Amniotic stem cell (primary cell): ENCODE measurements at places on chromosomes 1 and 21.
A peak's percentile ranks its signal among the peaks of the same experiment; 100 is the strongest.

DNA sequence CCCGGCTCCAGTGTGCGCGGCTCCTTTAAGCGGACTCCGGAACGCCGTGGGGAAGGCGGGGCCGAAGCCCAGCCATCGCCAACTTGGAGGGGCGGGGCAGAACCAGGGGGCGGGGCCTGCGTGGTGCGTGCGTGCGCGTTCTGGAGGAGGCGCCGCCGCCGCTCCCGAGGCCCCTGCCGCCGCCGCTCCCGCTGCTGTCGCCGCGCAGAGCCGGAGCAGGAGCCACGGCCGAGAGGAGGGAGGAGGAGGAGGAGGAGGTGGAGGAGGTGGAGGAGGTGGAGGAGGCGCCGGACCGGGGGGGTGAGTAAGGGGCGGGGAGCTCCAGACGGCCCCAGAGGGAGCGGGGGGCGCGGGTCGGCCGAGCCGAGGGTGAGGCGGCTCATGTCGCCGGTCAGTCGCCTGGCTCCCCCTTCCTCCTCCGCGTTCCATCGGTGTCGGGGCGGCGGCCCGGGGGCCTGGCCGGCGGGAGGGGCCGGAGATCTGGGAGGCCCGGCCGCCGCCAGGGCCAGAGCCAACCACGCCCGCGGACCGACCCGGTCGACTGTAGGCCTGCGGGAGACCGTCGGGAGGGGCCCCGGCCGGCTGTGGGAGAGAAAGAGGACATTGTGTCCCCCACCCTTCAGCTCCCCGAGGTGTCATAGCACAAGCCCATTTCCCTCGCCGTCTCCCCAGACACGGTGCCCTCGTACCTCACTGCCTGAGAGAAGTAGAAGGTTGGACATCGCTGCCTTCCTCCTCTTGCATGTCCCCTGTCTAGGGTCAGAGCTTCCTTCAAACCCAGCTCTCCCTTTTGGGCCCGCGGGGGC is at the start of gene RAP1A:
Gene RAP1A (plus strand): TSS at position 155 of the 806 bp plus-strand sequence. CDS start 71,572 bp downstream, outside the sequence.
- DNase-seq = peak; percentile 87

DNA sequence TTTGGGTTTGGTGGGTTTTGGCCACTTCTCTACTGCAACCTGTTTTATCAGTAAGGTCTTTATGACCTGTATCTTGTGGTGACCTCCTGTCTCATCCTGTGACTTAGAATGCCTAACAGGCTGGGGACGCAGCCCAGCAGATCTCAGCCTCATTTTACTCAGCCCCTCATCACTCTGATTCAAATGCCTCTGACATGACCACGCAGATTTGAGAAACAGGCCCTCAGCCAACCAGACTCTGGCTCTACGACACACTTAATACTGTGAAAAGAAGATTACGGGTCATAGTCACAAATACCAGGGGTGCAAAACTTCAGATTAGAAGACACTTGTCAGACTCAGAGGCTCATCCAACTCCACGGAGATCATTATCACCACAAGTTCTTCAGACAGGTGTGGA is 28.3 kb upstream of the KIF26B start:
- no peak for DNase-seq

GRCh38 chr1:39585933-39586332 is 9.3 kb upstream of the PABPC4 start:
- DNase-seq = no peak

GRCh38 chr21:42309753-42310213 is 5.4 kb downstream of the TFF3 start:
- no peak for DNase-seq

DNA sequence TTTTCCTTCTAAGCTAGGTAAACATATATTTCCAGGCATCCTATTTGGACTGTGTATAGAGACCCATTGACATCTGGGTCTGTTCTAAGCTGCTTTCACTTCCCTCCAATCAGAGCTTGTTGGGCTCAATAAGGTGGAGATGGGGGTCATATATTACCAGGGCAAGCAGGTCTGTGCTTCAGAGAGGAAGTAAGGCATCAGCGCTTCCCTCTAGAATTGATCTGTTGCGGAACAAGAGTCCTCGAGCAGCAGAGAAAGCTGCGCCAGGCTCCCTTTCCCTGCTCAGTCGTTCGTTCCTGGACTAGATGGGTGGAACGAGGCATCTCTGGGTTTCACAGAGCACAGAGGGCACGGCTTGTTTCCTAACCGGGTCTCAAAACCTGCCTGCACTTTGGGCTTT is 63.5 kb downstream of the DISC1 start:
- DNase-seq = no peak

- no peak for DNase-seq
Measured at GRCh38 chr1:183331091-183331742, 87.0 kb downstream of the NMNAT2 start.

DNA sequence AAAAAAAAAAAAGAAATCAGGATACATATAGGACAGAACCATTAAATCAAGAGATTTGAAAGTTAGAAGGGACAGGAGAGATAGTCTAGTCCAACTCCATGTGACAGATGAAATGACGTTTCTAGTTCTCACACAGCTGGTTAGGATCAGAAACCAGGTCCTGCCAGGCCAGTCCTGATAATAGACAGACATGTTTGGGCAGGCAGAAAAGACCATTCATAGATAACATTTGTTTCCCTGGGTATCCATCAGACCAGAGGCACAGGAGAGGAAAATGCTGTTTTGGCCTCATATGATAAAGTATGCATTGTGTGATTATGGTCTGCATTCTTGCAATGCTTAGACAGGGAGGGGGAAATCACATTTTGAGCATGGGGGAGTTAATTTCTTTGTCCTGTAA is 29.3 kb downstream of the ZBTB8B start:
- no peak for DNase-seq

GRCh38 chr1:38577937-38578270 is 281.7 kb downstream of the RRAGC start:
- no peak for DNase-seq

- DNase-seq = no peak
Measured at GRCh38 chr21:15437883-15438282, 291.9 kb upstream of the USP25 start.

DNA sequence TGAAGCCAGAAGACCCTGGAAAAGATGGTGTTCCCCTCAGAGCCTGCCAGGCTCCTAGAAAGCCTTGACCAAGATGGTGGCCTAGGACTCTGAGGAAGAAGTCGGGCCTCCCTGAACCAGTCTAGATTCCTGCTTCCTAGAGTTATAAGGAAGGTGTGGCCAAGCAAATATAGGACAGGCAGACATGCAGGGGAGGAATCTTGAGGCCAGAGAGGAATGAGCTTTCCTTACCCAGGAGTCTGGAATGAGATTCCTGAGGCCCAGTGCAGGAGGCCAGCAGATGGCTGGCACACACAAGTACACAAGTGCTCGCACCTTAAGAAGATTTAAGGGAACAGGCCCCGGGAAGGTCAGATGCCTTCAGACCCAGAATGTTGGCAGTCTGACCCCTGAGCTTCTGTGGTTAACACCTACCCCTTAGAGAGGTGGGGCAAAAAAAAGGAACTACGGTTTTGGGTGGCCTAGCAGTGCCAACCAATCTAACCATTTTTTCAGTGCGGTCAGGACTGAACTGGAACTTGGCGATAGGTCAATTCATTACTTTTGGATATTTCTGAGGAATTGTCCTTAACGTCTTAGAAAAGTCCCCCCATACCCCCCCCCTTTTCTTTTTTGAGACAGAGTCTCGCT is 73.3 kb downstream of the MDM4 start:
- DNase-seq = no peak

- no peak for DNase-seq
Measured at GRCh38 chr1:195195423-195196057, 1412.7 kb downstream of the KCNT2 start.

GRCh38 chr1:73859227-73859626 is 338.7 kb downstream of the LRRIQ3 start:
- DNase-seq = no peak

DNA sequence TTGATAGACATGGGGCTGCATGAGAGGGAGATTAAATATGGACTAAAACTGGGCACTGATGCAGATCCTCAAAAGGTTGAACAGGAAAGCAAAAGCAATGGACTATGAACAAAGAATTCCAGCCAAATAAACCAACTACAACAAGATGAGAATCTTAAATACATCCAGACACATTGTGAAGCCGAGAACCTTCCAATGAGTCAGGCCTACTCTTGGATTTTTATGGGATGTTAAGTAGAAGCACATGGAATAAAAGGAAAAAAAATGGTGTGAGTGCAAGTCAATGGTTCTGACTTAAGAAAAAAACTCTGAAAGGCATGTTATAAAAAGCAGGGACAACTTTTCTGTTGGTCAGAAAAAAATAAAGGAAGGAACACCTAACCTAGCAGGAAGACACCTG is 227.2 kb downstream of the DPYD start:
- no peak for DNase-seq

- DNase-seq = peak; percentile 13
Measured at GRCh38 chr21:39681845-39682244, 63.1 kb upstream of the IGSF5 start.

DNA sequence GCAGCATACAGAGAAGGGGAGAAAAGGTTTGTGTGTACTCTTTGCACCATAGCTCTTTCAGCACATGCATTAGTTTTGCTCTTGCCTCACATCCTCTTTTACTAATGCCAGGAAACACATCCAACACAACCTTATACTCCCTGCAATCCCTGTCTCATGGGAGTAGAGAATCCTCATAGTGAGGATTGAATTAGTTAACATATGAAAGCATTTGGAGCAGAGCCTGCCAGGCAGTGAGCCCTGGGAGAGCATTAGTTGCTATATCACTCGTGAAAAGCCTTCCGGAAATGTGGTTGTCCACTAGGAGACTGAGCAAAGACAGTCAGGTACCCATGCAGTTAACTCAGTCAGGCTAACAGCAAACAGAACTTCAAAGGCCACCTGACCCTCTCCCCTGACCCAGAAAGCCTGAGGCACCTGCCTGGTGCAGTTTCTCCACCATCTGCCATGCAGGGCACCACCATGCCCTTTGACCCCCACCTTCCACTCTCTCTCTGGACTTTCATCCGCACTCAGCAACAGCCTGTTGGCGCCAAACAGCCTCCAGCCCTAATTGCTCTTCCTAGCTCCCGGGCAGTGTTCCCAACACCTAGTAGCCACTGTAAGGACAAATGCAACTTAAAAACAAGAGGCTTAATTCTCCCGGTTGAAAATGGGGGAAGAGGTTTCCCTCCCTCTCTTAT is 14.9 kb upstream of the AGT start:
- no peak for DNase-seq

DNA sequence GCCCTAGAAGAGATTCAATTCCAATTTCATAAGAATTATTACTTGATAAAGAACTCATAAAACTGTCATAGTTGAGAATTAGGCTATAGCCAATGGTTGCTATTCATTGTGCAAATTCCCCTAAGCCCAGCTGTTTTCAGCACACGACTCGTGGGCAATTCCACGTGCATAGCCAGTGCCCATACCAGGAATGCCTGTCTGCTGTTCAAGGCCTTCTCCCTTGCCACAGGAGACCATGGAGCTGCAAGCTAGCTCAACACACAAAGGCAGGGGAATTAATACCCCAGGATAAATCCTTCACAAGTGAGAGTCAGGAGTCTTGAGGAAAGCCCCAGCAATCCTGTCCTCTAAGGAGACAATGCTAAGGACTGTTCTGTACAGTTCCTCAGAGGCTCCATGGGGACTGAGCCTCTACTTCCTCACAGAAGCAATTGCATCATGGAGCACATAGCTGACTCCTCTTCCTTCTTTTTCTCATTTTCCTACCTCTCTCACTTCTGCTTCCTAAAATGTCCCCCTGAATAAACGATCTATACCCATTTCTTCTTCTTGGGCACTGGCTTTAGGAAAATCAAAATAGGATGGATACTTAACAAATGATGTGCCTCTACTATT is 19.1 kb upstream of the CHRM3 start:
- no peak for DNase-seq

- no peak for DNase-seq
Measured at GRCh38 chr1:78122389-78122788, 76.6 kb downstream of the GIPC2 start.

DNA sequence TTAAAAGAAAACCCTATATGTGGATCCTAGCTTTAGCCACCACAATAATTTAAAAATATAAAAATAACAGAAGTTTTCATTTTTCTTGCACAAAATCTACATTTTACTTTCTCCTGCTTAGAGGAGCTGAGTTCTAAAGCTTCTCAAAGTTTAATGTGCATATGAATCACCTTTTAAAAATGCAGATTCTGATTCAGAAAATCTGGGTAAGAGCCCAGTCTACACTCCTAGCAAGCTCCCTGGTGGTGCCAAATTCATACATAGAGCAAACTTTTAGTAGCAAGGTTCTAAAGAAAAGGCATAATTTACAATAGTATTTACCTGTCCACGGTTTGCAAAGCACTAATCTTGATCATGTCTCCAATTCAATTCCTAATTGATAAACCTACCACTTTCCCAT is 19.3 kb downstream of the RSBN1 start:
- no peak for DNase-seq

- no peak for DNase-seq
Measured at GRCh38 chr1:31834501-31834900, 18.7 kb upstream of the SPOCD1 start.

DNA sequence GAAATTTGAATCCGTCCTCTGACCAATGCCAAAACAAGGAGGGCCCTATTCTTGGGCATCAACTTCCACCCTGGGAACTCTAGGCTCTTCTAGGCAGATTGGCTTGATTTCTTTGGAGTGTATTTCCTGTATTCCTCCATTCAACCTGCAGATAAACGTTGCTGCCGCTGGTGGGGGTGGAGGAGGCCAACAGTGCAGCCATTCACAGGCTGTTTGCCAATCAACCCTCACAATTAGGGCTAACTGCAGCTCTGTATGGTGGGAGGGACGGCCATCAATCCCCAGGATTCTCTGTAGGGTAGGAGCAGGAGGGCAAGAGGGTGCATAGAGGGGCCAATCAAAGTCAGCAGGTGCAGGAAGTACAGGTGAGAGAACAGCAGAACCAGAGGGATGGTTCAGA is 273.1 kb upstream of the PROX1 start:
- no peak for DNase-seq
